ENCODE measurements at places on chromosomes 7 and 10.

GRCh38 chr10:57035310-57035709 is 674.3 kb upstream of the ZWINT start:
- DNase-seq: no peak

- DNase-seq: no peak
Observed at GRCh38 chr10:120075349-120075748, 182.8 kb downstream of the SEC23IP start.

DNA sequence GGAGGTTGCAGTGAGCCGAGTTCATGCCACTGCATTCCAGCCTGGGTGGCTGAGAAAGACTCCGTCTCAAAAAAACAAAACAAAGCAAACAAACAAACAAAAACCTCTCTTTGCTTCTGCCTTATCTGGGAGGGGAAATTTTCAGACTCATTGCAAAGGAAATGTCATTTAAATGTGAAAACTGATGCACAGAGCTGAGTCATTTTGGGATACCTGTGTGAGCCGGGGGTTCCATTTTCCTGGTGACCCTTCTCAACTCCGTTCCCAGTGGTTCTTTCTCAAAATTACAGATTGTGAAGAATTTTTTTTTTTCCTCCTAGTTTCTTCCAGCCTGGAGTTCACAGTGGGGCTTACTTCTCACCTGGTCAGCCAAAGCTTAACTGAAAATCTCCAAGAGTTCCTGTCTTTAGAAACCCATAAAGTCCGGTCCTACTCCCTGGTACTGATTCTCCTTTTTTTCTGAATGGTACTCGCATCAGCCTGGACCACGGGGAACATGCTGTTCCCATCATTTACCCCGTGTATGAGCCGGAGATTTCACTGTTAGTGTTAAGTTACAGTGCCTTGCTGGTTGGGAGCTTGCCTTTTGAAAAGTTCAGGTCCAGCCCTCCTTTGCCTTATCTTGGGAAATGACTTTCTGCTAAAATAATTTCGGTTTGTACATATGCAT is 56.9 kb downstream of the RBM20 start:
- DNase-seq: no peak

- no peak for DNase-seq
Observed at GRCh38 chr10:99769706-99770105, 12.7 kb upstream of the ABCC2 start.

GRCh38 chr10:44352316-44353127 is 32.4 kb downstream of the CXCL12 start:
- DNase-seq: no peak

GRCh38 chr10:52313256-52313932 is 687 bp upstream of the DKK1 start:
- DNase-seq: no peak

Data from activated naive CD4-positive, alpha-beta T cell (primary cell).